ENCODE measurements at places on chromosomes 16 and 17. TPM values are rescaled to one million over a fixed set of nuclear protein-coding genes. Genes with fewer than 3 reads are reported as not detected.

- H3K4me3 ChIP-seq, result no peak overlapping the region
- H3K27me3 ChIP-seq, result no peaks in the 10 kb centered on the region
- peaks cover 15% of the 10 kb centered on the region for H3K4me1 ChIP-seq
- no peak overlapping the region for H3K27ac ChIP-seq
These were observed 795 bp upstream of the PIRT start for GRCh38 chr17:10838682-10839081.

DNA sequence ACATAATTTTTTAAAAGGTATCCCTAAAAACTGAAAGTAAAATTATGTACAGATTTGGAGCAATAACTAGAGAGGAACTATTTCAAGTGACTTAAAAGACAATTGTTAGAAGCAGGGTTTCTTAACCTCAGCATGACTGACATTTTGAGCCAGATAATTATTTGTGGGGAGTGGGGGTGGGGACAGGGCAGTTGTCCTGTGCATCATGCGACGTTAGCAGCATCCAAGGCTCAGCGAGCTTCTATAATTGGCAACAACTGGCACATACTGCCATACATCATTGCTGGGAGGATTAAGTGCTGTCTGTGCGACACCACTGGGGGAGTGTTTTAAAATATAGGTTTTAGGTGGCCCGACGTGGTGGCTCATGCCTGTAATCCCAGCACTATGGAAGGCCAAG, 27.1 kb downstream of the GABARAPL2 start:
- no peak overlapping the region for H3K4me3 ChIP-seq
- H3K36me3 ChIP-seq, result no peaks in the 10 kb centered on the region
- no peak overlapping the region for H3K27ac ChIP-seq
- peaks cover 17% of the 10 kb centered on the region for H3K4me1 ChIP-seq
- no peak for DNase-seq

SLC6A2 gene
- 3.4 TPM for total RNA-seq

TVP23C gene
- 33.4 TPM for total RNA-seq

MRPL38 gene
- 63.9 TPM for total RNA-seq

KRTAP4-4 gene
- not detected for total RNA-seq
